Stomach (tissue), 19 donors: ENCODE measurements at places on chromosomes 1 and 21. TPM values are rescaled to one million over a fixed set of nuclear protein-coding genes. Genes with fewer than 3 reads are reported as not detected.

SLC9A1 gene
- total RNA-seq = 54.0 TPM

GRCh38 chr1:15680131-15680530 is 4.0 kb upstream of the PLEKHM2 start:
- H3K27me3 ChIP-seq = no peaks in the 10 kb centered on the region
- DNase-seq = peak; percentile 23
- no peak overlapping the region for H3K4me3 ChIP-seq
- H3K36me3 ChIP-seq = no peaks in the 10 kb centered on the region
- peaks cover 7% of the 10 kb centered on the region for H3K4me1 ChIP-seq
- H3K27ac ChIP-seq = peak overlapping the region; percentile 61

DNA sequence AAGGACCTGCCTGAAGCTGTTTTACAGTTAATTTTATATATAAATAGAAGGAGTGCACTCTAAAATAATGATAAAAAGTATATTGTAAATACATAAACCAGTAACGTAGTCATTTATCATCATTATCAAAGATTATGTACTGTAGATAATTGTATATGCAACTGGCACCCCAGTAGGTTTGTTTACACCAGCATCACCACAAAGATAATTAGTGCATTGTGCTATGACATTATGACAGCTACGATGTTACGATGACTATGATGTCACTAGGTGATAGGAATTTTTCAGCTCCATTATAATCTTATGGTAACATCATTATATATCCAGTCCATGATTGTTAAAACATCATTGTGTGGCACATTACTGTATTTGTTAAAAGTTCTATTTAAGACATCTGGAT is 185.2 kb downstream of the LBR start:
- H3K27me3 ChIP-seq = no peaks in the 10 kb centered on the region
- no peaks in the 10 kb centered on the region for H3K4me1 ChIP-seq
- no peak overlapping the region for H3K4me3 ChIP-seq

GRCh38 chr1:153394391-153394790 is 3.5 kb upstream of the S100A8 start:
- peaks cover 85% of the 10 kb centered on the region for H3K27me3 ChIP-seq
- no peak for DNase-seq
- H3K27ac ChIP-seq = peak overlapping the region; percentile 0
- no peaks in the 10 kb centered on the region for H3K36me3 ChIP-seq

CCDC190 gene
- total RNA-seq = not detected

LAX1 gene
- 0.45 TPM for total RNA-seq

DNA sequence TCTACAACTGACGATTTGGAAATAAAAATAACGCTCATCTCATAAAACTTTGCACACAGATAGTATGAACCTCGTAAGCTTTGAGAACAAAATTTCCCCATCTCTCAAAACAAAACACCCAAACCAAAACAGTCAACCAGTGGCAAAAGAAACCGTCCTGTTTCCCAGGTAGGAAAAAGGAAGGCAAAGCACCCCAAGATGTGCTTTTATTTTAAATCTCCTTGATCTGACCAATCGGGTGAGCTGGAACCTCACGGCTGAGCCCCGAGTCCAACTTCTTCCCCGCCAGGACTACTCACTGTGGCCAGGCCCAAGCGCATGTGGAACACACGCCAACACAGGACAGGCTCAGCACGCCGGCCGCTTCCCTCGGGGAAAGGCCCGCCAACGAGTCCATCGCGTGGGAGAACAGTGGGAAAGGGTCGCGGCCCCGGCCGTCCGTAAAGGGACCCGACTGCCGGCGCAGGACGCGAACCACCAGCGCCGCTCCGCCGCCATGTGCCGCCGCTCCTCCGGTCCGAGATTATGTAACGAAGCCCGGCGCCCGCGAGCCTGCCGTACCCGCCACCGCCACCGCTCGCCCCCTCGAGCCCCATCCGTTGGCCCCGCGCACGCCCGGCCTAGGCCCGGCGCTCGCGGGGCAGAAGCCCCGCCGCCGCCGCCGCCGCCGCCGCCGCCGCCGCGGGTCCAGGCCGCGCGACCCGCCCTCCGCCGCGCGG is 759 bp downstream of the AHCTF1 start:
- H3K27me3 ChIP-seq = no peaks in the 10 kb centered on the region
- H3K36me3 ChIP-seq = peaks cover 15% of the 10 kb centered on the region
- H3K27ac ChIP-seq = peak overlapping the region; percentile 96
- peaks cover 49% of the 10 kb centered on the region for H3K4me1 ChIP-seq
- H3K4me3 ChIP-seq = peak overlapping the region; percentile 98

FCAMR gene
- total RNA-seq = 0.58 TPM

SH2D2A gene
- 11.6 TPM for total RNA-seq

DNA sequence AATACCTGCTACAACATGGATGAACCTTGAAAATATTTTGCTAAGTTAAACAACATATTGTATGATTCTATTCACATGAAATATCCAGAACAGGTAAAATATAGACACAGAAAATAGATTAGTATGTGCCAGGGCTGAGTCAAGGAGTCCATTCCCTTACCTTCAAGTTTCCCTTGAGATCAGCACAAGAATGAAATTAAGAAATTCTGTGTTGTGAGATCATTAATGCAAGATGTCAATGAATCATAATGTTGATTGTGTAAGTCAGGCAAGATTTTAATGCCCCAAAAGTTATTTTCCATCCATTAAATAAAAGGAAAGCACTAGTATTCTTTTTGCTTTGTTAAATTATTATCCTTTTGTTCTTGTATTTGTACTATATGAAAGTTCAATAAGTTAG is 139.4 kb downstream of the MRPL39 start:
- no peaks in the 10 kb centered on the region for H3K36me3 ChIP-seq
- no peaks in the 10 kb centered on the region for H3K4me1 ChIP-seq
- no peak overlapping the region for H3K4me3 ChIP-seq
- H3K27ac ChIP-seq = no peak overlapping the region
- DNase-seq = no peak
- no peaks in the 10 kb centered on the region for H3K27me3 ChIP-seq

CDA gene
- total RNA-seq = not detected

TMEM200B gene
- not detected for total RNA-seq

DNA sequence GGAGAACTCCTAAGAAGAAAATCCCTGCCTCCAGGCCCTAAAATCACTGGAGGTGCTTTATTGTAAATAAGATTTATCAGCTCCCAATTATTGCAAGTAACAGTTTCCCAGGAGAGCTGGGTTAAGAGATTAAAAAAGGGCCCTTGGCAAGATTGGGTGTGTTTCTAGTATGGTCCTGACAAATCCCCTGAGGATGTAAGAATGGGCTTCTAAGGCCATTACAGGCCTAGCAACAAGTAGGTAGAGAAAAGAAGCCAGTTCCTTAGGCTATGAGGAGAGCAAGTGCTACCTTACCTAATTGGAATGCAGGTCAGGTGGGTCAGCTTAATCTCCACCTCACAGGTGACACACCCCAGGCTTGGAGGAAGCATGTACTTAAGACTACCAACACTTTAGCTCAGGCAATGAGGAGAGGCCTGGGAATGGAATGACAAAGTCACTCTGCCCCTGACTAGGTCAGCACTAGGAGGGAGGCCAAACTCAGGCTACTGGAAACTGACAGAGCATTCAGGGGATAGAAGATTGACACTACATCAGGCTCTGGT is 6.8 kb upstream of the OTUD7B start:
- peak; percentile 84 for DNase-seq
- no peaks in the 10 kb centered on the region for H3K36me3 ChIP-seq
- no peak overlapping the region for H3K4me3 ChIP-seq
- no peaks in the 10 kb centered on the region for H3K27me3 ChIP-seq

- H3K4me3 ChIP-seq = peak overlapping the region; percentile 61
- no peaks in the 10 kb centered on the region for H3K27me3 ChIP-seq
- H3K27ac ChIP-seq = peak overlapping the region; percentile 92
- peaks cover 92% of the 10 kb centered on the region for H3K4me1 ChIP-seq
- peaks cover 2% of the 10 kb centered on the region for H3K36me3 ChIP-seq
These were observed 725 bp upstream of the VWA1 start for GRCh38 chr1:1434824-1435105.

AVPR1B gene
- 0.29 TPM for total RNA-seq

AIRE gene
- not detected for total RNA-seq

GRCh38 chr1:218660678-218661053 is 315.5 kb downstream of the TGFB2 start:
- no peak overlapping the region for H3K4me3 ChIP-seq
- DNase-seq = no peak
- no peaks in the 10 kb centered on the region for H3K27me3 ChIP-seq
- H3K4me1 ChIP-seq = no peaks in the 10 kb centered on the region

TEDDM1 gene
- not detected for total RNA-seq

- H3K27ac ChIP-seq = no peak overlapping the region
- DNase-seq = peak; percentile 45
- peaks cover 7% of the 10 kb centered on the region for H3K4me1 ChIP-seq
- H3K36me3 ChIP-seq = no peaks in the 10 kb centered on the region
These were observed 38.8 kb downstream of the POFUT2 start for GRCh38 chr21:45248893-45249381.

GRCh38 chr1:95186149-95186548 is 47.9 kb upstream of the RWDD3 start:
- no peak overlapping the region for H3K4me3 ChIP-seq
- H3K27me3 ChIP-seq = no peaks in the 10 kb centered on the region
- H3K4me1 ChIP-seq = no peaks in the 10 kb centered on the region
- H3K36me3 ChIP-seq = no peaks in the 10 kb centered on the region

TMPRSS2 gene
- 554 TPM for total RNA-seq
